ENCODE measurements at places on chromosomes 3 and 15.

- no peak for DNase-seq
Measured at GRCh38 chr3:16910207-16910606, 25.5 kb downstream of the PLCL2 start.

DNA sequence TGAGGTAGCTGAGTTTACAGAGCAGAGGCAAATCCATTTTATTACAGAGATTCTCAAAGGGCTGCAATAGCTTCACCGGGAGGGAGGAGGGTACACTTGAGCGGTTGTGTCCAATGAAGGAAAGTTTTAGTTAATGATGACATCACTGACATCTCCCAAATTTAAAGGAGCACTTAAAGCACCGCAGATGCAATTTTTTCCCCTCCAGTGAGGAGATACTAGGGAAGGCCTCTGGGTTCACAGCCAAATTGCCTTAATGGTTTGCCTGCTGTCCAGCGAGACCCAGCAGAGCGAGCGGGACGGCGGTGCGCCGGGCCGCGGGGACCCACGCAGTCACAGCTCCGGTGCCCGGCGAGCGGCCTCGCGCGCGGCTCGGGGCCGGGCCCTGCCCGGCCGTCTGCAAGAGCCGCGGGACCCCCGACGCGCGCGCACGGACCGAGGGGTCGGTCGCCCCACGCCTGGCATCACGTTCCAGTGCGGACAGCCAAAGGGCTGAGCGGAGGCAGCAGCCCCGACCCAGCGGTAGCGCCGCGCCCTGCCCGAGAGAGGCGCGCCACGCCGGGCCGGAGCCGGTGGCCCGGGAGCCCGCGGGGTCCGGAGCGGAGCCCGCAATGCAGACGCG, 160.5 kb upstream of the CHRNA7 start:
- DNase-seq, result no peak

DNA sequence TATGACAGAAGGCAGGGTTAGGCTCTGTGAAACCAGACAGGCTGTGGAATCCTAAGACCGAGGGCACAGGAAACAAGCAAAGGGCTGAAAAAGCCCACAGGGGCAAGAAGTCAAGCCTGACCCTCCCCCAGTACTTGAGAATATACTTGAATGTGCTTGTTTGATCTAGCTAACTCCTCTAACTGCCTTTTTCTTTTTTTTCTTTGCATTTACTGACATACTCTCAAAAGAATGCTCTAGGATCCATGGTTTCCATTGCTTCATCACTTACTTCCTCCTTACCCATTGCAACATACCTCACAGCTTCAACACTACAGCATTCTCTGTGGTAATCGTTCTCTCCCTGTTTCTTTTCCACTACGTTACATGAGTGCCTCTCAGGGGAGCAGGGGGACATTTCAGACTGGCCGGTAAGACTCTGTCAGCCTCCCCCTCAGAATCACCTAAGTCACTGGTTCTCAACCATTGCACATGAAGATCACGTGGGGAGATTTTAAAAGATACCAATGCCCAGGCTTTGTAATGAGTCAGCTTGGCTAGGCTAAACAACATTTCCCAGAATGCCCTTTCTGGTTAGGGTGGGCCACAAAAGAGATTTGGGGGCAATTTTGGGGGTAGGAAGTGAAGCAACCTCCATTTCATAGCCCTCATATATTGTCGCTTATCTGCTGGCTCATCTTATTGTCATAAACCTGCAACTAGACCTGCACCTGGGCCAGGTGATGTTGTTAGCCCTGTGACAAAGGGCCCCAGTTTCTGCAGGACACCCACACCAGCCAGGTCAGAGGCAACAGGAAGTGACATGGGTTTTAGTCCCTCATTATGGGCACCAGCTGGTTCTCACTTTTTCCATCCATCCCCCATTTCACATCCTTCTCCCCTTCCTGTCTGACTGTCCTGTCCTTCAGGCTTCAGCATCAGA, 24.6 kb upstream of the RSL24D1 start:
- DNase-seq, result peak; percentile 33

GRCh38 chr15:48221885-48222284, 15.8 kb downstream of the SLC12A1 start:
- no peak for DNase-seq

GRCh38 chr15:51776952-51777569, 25.7 kb downstream of the TMOD2 start:
- DNase-seq, result peak; percentile 79

GRCh38 chr15:27828746-27829145, 270.4 kb downstream of the OCA2 start:
- DNase-seq, result no peak

DNA sequence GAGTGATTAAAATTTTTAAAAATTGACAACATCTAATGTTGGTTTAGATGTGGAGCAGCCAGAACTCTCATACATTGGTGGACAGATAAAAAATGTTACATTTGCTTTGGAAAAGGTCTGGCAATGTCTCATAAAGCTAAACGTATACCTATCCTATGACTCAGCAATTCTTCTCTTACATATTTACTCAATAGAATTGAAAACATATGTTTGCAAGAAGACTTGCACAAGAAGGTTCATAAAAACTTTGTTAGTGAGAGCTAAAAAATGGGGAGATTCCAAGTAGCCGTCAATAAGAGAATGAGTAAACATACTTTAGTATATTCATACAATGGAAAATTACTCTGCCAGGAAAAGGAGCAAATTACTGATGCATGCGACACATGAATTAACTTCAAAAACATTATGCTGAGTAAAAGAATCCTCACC, 30.0 kb downstream of the MASP1 start:
- no peak for DNase-seq

- no peak for DNase-seq
Measured at GRCh38 chr3:72791161-72791560, 57.1 kb downstream of the SHQ1 start.

GRCh38 chr3:139491966-139492365, 15.7 kb upstream of the RBP2 start:
- DNase-seq, result no peak

DNA sequence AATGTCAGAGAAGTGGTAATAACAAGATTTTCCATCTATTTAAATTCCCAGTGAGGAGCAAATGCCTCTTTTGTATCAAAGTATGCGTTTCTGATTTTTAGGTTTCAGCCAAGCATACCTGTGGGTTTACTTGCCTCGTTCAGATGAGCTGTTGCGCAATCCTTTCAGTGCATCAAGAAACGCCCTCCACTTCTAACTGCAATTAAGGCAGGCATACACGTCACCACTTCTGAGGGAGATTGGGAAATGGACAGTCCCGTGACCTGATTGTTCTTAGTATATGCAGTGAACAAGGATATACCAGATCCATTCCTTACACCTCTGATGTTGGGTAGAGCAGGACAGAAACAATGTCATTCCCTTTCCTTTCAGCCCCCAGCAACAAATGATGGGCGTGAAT, 219.0 kb downstream of the ITPR1 start:
- DNase-seq, result no peak

DNA sequence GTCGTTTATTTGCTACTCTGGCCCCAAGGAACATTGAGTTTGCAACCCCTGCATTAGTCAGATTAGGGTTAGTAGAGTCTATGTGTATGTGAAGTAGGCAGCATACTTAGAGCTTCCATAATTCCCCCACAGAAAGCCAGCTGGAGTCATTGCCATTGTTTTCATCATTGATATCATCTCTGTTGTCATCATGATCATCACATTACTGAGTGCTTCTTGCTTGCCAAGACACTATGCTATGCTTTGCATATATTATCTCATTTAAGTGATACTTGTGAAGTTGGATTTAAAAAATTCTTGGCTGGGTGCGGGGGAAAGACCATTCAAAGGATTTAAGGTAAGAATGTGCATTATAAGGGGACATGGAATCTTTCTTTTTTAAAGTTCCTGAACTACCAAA, 209.0 kb downstream of the CACNA2D3 start:
- no peak for DNase-seq

GRCh38 chr3:5339967-5340535, 152.5 kb downstream of the EDEM1 start:
- no peak for DNase-seq

DNA sequence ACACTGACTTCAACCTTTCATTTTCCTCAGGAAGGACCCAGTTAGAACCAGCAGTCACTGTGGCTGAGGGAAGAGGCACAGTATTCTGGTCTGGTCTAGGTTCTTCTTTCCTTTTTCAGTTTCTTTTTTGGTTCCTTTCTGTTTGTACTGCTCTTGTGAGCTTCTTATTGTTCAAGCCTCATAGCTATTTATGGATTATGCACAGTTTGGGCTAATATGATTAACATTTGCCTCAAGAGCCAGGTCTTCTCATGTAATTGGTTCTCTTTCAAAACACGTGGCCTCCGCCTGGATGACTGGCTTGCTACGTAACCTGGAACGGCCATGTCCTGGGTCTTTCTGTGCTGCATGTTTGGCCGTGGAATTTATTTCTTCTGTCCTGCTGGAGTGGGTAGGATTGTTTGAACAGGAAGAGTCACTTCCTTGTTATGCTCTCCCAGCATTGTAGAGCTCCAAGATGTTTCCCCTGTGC, 43.3 kb downstream of the RBMS3 start:
- peak; percentile 15 for DNase-seq

DNA sequence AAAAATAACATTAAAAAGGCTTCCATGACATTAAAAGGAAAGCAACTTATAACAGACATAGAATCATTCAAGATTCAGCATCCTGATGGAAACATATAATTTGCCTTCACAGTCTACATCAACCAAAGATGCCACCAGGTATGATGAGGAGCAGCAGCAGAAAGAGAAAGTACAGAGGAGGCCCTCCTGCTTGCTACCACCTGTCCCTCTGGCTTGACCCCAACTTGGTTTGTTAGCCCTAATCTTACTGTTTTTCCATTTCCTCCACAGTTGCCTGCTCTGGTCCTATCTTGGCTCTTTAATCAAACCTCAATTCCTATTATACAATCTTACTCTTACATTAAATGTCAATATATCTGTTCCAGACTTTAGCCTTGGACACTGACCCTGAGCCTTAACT, 171.3 kb downstream of the DPH6 start:
- DNase-seq, result no peak

DNA sequence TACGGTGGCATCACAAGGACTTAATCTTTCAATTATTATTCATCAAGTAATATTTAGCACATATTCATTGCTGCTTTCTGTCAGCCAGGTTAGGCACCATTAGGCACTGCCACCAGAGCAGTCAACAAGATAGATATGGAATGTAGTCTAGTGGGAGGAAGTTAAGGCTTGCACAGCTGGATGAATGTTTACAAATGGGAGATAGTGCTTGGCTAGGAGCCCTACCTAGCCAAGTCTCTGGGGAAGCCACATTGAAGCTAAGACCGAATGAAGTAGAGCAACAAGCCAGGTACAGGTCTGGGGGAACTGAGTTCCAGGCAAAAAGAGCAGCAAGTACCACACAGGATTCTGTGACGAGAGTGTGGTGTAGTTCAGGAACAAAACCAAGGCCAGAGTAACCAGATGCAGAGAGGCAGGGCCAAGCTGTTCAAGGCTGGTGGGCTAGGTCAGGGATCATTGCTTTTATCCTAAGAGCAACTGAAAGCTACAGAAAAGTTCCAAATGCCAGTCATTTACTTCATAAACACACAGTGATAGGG, 33.4 kb upstream of the SCAANT1 start:
- no peak for DNase-seq

DNA sequence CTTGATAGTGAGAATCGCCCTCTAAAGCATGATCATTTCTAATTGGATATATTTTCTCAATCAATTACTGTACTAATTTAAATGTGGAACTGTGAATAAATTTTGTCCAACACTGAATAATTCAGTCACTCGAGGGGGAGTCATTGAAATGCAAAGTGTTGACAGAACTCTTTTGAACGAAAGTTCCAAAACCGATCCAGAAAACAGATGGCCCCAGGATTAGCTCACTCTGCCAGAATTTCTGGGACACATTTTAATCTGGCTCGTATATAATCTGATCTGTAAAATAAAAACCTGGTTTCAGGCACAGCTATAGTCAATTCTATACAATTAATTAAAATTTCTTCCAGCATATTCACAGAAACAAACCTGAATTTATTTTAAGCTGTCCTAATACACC, 580.4 kb downstream of the ROBO1 start:
- DNase-seq, result no peak

- no peak for DNase-seq
Measured at GRCh38 chr15:52733696-52734255, 54.6 kb upstream of the ATOSA start.

GRCh38 chr15:26146202-26146601, 283.1 kb upstream of the ATP10A start:
- DNase-seq, result no peak

- no peak for DNase-seq
Measured at GRCh38 chr3:58521917-58522631, 14.9 kb downstream of the ACOX2 start.

DNA sequence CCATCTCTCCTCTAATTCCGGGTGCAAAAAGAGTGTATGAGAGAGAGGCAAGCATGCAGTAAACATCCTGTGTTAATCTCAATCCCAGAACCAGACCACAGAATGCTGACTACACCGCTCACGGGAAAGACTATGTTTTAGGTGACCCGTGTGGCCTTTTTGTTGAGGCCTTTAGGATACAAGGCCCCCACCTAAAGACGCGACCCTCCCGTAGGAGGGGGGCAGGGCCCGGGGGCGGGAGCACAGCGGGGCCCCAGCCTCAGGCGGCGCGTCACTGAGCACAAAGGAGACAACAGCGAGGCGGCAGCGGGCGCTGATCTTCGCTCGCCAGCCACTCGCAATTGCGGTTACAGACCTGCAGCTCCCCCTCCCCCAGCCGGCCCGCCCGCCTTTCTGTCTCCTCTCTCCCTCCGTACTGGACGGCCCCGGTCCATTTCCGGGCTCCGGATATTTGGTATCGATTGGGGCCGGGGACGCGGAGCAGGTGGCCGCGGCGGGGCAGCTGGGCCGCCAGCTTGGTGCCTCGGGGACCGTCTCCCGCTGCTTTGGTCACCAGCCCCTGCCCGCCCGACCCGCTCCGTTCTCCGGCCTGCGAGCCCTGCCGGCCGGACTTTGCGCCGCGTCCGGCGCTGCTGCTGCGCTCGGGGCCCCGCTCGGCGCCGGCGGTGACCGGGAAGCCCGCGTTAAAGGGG, at the start of gene CCDC50:
CCDC50 (plus strand) TSS at position 433 of the 692 bp plus-strand sequence. CDS start 281 bp downstream, outside the sequence.
- peak; percentile 84 for DNase-seq

GRCh38 chr15:30033763-30034162, 49.0 kb upstream of the GOLGA8J start:
- DNase-seq, result no peak

DNA sequence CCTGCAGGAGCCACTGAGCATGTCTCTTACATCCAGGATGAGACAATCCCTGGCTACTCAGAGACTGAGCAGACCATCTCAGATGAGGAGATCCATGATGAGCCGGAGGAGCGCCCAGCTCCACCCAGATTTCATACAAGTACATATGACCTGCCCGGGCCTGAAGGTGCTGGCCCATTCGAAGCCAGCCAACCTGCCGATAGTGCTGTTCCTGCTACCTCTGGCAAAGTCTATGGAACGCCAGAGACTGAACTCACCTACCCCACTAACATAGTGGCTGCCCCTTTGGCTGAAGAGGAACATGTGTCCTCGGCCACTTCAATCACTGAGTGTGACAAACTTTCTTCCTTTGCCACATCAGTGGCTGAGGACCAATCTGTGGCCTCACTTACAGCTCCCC, 6.2 kb downstream of the MAP1A start:
- DNase-seq, result no peak

DNA sequence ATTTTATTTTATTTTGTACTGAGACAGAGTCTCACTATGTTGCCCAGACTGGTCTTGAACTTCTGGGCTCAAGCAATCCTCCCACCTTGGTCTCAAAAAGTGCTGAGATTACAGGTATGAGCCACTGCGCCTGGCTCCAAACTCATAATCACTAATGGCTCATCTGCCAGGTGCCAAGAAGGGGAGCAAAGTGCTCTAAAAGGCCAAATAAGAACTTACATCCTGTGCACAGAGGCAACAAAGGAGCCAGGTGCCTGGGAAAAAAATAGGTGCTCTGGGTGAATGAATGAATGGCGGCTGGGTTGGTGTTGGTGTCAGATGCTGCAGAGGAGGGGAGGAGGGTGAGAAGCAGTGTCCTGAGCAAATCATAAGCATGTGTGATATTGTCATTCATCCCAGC, 25.9 kb upstream of the ADAMTS7 start:
- DNase-seq, result no peak
